ENCODE measurements at places on chromosomes 12 and 14. TPM values are rescaled to one million over a fixed set of nuclear protein-coding genes. Genes with fewer than 3 reads are reported as not detected.

The CLEC14A gene
- 35.6 TPM for total RNA-seq

The SPTB gene
- 0.67 TPM for total RNA-seq

The RIPK3 gene
- 12.7 TPM for total RNA-seq

The PLCZ1 gene
- not detected for total RNA-seq

The DIO2 gene
- total RNA-seq: 3.3 TPM

The MMP17 gene
- 4.7 TPM for total RNA-seq

The ABCD2 gene
- total RNA-seq: 26.0 TPM

The PCK2 gene
- total RNA-seq: 39.1 TPM

The GTF2A1 gene
- total RNA-seq: 24.7 TPM

- no peak for DNase-seq
Observed at GRCh38 chr12:118025168-118025567, 8.7 kb downstream of the RFC5 start.

GRCh38 chr12:104342635-104343249 lies 39.2 kb downstream of the EID3 start:
- no peak for DNase-seq

DNA sequence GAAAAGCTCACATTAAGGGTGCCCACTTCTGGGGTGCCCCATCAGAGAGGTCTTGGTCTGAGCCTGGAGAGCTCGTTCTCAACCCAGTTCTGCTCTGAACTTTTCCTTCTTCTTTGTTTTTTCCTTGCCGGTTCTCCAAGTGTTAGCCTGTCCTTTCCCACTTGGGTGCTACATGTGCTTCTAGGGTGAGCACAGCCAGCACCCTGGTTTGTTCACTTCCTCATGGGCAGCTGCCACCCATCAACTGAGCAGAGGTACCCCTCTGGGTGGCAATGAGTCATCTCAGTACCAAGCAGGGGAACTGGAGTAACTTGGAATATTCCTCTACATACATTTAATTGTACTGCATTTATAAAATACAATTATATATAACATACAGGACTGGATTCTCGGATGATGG lies 3.9 kb upstream of the SYNE3 start:
- DNase-seq: no peak

GRCh38 chr14:90017371-90017770 lies 44.4 kb upstream of the KCNK13 start:
- DNase-seq: no peak

GRCh38 chr12:8661016-8661415 lies 1.6 kb downstream of the MFAP5 start:
- no peak for DNase-seq

- DNase-seq: no peak
Observed at GRCh38 chr12:65648461-65648860, 175.8 kb upstream of the HMGA2 start.

- no peak for DNase-seq
Observed at GRCh38 chr12:5192726-5193125, 149.0 kb downstream of the KCNA5 start.

DNA sequence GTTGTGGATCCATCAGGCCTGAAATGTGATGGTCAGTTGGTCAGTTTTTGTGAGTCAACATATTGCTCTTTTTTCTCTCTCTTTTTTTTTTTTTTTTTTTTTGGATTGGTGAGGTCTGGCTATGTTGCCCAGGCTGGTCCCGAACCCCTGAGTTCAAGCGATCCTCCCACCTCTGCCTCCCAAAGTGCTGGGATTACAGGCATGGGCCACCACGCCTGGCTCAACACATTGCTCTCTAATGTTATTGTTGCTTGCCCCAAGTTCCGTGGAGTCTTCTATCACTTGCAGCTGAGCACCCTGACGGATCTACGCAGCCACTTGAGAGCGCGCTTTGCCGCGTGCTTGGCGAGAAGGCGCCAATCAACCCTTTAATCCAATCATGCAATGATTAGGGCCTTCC lies 69.5 kb upstream of the DIO3 start:
- DNase-seq: no peak

DNA sequence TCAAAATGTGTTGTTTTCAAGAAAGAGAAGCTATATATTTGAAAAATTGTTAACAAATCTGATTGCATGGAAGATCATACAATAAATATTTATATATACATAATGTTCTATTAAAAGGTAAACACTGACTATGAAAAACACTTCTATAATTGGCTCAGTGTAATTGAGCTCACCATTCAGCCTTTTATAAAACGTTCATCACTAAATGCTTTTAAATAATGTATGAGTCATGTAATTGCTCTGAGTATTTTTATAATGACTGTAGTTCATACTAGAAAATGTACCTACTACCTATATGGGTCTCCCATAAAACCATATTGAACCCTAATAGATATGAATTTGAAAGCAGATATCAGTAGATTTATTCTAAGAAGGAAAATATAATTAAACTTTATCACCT lies 240.4 kb upstream of the MGAT4C start:
- no peak for DNase-seq

DNA sequence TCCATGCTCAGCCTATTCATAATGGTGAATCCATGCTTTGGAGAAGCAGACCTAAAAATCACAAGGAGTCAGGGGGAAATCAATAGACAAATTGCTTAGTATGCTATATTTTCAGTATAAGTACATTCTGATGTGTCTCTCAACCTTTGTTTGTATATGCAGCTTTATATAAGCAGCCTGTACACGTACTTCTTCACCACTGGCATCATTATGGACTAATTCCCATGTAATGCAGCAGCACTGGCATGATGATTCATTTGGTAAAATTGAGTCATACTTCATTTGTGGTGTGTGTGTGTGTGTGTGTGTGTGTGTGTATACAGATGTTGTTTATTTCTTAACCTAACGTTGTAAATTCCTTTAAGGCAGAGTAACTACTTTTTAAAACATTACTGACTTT lies 10.9 kb downstream of the DCP1B start:
- no peak for DNase-seq

- DNase-seq: no peak
Observed at GRCh38 chr14:99593971-99594841, 9.8 kb downstream of the CCDC85C start.

GRCh38 chr12:75739912-75740311 lies 228.5 kb upstream of the KRR1 start:
- DNase-seq: no peak

DNA sequence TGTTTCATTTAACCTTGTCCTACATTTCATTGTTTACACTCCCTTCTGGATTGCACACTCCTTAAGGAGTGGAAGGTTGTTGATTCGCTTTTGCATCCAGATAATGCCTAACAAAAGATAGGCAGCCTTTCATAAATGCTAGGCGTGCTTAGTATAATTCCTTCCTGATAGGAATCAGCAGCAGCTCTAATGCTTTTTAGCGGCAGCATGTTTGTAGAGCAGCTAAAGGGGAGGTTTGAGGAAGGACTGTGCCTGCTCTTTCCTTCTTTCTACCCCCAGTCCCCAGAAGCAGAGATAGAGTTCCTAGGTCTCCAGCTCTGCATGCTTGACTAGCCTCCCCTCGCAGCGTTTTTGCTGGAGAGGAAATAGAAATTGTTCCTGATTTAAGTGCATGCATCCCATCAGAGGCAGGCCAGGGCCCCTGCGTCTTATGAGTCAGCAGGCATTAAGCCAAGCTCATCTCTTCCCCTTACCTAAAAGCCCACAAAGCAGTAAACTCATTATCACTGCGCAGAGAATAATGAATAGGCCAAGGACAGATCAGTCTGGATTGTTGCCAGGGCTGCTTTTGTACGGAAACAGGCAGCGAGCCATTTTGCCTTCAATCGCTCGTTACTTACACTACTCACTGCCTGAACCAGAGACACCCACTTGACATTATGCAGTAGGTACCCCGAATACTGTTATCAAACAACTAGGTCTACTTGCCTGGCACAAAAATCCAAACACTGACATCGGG lies 14.0 kb upstream of the TBPL2 start:
- DNase-seq: no peak

GRCh38 chr14:50012644-50013043 lies 103.7 kb downstream of the VCPKMT start:
- no peak for DNase-seq

GRCh38 chr12:16586350-16587109 lies 19.4 kb downstream of the LMO3 start:
- no peak for DNase-seq

- DNase-seq: no peak
Observed at GRCh38 chr12:89153341-89153740, 199.0 kb downstream of the DUSP6 start.

- no peak for DNase-seq
Observed at GRCh38 chr12:88914967-88915366, 334.7 kb upstream of the KITLG start.

GRCh38 chr14:24036169-24036962 lies 15.4 kb upstream of the CARMIL3 start:
- DNase-seq: no peak

DNA sequence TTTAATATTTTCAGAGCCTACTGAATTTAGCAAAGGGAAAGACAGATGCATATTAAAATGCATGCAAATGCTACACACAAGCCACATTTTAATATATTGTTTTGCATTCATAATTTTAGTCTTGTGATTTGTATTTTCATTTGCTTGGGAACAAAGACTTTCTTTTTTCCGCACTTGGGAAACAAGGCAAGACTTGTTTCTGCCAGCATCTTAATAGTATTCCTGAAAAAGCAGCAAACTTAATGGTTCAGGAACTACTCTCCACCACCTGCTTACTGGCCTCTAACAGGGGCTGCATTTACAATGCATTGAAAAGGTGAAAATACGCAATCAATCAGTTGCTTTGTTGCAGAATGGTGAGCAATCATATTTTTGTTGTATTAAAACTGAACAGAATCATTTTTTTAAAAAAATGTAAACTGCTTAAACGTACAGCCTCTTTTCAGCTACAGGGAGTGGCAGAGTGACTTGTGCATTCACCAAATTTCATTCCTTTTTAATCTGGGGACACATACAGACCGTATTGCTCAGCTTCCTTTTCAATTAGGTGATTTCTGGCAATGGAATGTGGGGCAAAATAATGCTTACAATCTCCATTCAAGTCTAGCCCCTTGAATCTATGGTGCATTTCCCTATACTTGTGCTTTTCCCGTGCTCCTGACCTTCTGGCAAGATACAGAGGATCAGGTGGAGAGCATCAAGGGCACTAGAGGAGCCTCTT lies 144.1 kb upstream of the BTG1 start:
- no peak for DNase-seq

DNA sequence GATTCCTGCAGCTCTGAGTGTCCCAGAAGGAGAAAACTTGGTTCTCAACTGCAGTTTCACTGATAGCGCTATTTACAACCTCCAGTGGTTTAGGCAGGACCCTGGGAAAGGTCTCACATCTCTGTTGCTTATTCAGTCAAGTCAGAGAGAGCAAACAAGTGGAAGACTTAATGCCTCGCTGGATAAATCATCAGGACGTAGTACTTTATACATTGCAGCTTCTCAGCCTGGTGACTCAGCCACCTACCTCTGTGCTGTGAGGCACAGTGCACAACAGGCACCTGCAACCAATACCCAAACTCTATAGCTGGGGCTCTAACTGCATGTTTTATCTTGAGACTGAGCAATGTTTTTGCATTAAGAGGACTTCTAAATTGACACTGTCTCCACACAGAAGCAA lies 379.2 kb upstream of the OR4E1 start:
- no peak for DNase-seq

DNA sequence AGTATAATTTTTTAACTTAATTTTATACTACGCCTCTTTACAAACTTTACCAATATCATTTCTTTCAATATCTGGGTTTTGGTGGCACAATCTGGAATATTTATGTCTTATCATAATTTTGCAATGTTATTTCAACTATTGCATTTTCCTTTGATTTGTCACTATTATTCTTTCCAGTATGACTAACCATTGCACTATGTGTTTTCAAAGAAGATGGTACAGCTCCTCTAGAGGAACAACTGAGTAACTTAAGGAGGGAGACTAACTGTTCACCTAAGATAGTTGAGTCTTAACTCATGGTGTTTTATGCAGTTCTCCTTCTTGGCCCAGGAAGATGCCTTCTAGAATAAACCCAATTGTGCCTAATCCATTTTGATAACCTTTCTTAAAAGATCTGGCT lies 60.5 kb upstream of the KIF21A start:
- DNase-seq: no peak
